ENCODE measurements at places on chromosomes 2 and 18. TPM values are rescaled to one million over a fixed set of nuclear protein-coding genes. Genes with fewer than 3 reads are reported as not detected.

DNA sequence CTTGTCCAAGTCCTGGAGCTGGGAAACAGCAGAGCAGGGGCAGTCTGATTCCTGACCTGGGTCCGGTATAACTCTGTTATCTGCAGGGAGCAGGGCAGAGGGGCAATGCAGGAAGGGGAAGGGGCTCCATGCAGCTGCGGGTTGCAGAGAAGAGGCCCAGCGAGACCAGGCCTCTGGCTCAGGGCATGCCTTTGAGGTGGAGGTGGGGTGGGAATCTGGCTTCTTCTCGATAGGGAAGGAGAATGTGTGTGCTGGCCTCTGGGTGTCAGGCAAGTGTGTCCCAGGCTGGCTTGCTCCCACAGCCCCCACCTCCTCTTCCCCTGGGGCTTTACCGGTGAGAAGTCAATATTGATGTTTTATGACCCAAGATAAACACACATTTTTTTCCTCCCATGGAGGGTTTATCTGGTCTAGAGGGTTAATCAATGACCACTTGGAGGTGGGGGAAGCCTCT, 187.1 kb upstream of the HAAO start:
- peak; percentile 45 for DNase-seq
- H3K27ac ChIP-seq, result no peak overlapping the region
- H3K4me1 ChIP-seq, result peaks cover 15% of the 10 kb centered on the region
- H3K4me3 ChIP-seq, result no peak overlapping the region
- H3K36me3 ChIP-seq, result no peaks in the 10 kb centered on the region

The GALR1 gene
- not detected for total RNA-seq

DNA sequence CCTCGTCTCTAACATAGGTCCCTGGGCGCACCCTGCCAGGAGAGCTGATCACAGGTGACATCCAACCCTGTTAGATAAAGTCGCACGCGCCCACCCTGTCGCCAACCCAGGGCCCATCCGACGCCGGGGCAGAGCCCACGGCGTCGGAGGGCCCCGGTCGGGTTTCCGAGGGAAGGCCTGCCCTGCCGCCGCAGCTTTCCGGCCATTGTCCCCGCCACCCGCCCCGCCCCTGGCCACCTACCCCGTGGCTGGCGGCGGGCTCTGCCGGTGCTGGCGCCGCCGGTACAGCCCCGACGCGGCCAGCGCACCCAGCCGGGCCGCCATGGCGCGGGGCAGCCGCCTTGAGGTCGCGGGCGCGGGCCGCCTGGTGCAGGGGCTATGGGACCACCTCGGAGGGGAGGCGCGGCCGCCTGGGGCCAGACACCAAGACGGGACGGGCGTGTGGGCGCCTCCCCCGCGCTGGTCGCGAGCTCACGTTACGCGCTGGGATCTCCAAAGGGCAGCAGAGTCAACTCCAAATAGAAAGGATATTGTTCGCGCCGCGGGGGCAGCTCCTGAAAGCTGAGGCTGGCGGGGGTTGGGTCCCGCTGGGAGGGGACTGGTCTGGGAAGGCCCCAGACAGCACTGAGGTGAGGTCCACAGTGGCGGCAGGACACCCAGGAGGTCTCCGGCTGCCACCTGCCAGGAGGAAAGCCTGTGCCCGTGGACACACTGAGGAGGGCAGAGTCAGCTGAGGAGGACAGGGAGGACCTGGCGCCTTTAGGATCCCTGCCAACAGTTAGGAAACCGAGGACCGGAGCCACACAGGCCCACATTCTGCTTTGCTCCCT, 11.1 kb downstream of the LIMS2 start:
- no peak overlapping the region for H3K4me3 ChIP-seq
- DNase-seq, result no peak
- H3K27ac ChIP-seq, result no peak overlapping the region
- no peaks in the 10 kb centered on the region for H3K4me1 ChIP-seq
- no peaks in the 10 kb centered on the region for H3K36me3 ChIP-seq

The PPIL3 gene
- total RNA-seq, result 25.9 TPM

The ANKRD29 gene
- 31.0 TPM for total RNA-seq

DNA sequence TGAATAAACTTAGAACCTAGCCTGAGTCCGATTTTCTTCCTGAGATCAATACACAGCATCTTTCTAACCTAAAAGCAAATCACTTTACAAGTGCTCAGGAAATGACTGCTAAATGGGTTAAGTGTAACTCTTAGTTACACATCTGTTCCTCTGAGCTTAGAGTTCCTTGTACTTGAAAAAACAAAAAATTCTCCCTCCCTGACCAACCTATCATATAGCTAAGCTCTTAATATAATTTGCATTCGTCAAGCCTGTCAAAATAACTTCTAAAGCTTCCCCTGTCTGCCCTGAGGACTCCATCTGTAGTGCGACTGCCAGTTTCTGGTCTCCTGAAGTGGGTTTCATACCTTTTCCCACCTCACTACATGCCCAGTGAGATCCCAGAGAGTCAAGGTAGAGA, 190.4 kb downstream of the NCK2 start:
- no peaks in the 10 kb centered on the region for H3K27me3 ChIP-seq
- H3K4me1 ChIP-seq, result no peaks in the 10 kb centered on the region
- DNase-seq, result no peak
- H3K36me3 ChIP-seq, result no peaks in the 10 kb centered on the region

- H3K27me3 ChIP-seq, result no peaks in the 10 kb centered on the region
- no peak overlapping the region for H3K4me3 ChIP-seq
- H3K27ac ChIP-seq, result no peak overlapping the region
- no peaks in the 10 kb centered on the region for H3K36me3 ChIP-seq
- peaks cover 46% of the 10 kb centered on the region for H3K4me1 ChIP-seq
These were observed 199.6 kb upstream of the FBXO11 start for GRCh38 chr2:48105848-48106247.

The STARD7 gene
- 169 TPM for total RNA-seq

DNA sequence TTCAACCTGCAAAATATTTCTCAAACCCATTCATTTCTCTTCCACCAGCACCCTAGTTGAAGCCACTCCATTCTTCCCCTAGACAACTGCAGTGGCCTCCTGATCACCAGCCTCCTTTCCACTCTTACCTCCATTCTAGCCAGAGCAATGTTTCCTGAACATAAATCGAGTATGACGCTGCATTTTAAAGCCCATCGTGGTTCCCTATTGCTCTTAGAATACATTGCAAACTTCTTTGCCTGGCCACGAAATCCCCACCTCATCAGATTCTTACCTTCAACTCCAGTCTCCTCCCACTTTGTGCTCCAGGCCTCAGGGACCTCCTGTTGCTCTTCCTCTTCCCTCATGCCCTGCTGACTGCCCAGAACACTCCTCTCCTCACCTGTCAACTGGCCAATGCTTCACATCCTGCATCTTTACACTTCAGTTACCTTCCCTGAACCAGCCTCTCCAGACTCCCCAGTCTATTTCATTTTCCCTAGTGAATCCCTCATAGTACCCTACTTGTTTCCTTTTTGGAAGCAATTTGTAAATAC, 176.5 kb upstream of the CTAGE1 start:
- no peaks in the 10 kb centered on the region for H3K36me3 ChIP-seq
- H3K27me3 ChIP-seq, result no peaks in the 10 kb centered on the region
- DNase-seq, result no peak
- H3K27ac ChIP-seq, result no peak overlapping the region
- H3K4me1 ChIP-seq, result no peaks in the 10 kb centered on the region

GRCh38 chr2:60958800-60959199, 58.7 kb upstream of the PEX13 start:
- no peaks in the 10 kb centered on the region for H3K36me3 ChIP-seq
- peak overlapping the region; percentile 58 for H3K27ac ChIP-seq
- H3K27me3 ChIP-seq, result no peaks in the 10 kb centered on the region
- peak; percentile 78 for DNase-seq
- H3K4me1 ChIP-seq, result peaks cover 35% of the 10 kb centered on the region
- H3K4me3 ChIP-seq, result no peak overlapping the region

DNA sequence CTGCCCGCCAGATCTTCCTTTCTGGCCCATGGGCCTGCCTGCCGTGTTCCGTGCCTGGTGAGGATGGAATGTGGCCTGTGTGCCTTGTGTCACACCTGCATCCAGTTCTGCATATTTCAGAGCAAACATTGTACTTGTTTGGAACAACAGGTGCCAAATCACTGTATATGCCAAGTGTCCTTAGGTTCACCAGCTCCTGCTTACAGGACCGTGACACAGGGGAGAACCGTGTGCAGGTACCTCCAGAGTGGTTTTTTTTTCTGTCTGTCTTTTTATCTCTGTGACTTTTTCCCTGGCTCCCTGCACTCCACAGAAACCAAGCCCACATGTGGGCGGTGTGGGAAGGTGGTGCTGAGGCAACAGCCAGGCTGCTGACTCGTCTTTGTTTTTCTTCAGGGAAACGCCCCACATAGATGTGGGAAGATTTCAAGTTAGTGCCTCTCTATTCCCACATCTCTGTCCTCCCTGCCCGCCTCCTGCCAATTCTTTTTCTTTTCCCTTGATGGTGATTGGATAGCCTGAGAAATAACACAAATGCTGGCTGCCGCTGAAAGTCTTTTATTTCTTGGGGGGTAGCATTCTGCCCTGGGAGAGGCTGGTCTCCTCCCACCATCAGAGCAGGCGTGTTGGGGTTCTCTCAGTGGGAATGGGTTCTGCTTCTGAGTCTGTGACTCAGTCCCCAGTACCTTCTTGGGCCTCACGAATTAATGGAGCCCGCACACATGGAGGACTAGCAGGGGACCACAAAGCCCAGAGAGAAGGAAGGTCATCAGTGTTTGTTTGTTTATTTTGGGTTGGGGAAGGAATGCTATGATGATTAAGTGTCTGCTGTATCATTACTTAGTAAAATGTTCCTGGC, 21.4 kb downstream of the GRHL1 start:
- DNase-seq, result peak; percentile 41
- H3K4me3 ChIP-seq, result no peak overlapping the region
- peak overlapping the region; percentile 15 for H3K27ac ChIP-seq
- H3K36me3 ChIP-seq, result no peaks in the 10 kb centered on the region

The NT5C1B gene
- not detected for total RNA-seq

The MPP4 gene
- total RNA-seq, result 0.52 TPM

DNA sequence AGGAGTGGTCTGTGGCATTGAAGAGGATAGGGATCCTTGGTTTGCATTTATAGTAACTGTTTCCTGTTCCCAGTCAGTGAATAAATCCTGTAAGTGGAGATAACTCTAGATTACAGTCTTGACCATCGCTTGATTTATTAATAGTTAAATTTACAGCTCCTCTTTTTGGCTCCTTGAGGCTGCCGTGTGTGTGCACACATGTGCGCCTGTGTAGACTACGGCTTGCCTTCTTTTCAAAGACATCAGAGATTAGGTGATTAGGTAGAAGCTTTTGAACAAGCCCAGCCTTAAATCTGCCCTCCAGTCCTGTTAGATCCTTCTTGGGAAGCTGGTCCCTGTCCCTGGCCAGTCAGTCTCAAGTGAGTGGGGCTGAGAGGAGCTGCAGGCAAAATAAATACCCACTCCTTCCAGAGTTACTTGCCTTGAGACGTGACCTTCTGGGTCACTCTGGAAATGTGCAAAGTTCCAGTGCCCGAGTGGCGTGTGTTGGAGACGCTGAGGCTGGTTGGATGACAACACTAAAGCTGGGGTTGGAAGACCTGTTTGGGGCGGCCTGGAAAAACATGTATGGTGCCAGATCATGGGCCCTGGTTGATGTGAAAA, 32.0 kb downstream of the TCF7L1 start:
- no peaks in the 10 kb centered on the region for H3K27me3 ChIP-seq
- H3K27ac ChIP-seq, result no peak overlapping the region
- H3K36me3 ChIP-seq, result no peaks in the 10 kb centered on the region
- DNase-seq, result no peak
- H3K4me1 ChIP-seq, result no peaks in the 10 kb centered on the region

DNA sequence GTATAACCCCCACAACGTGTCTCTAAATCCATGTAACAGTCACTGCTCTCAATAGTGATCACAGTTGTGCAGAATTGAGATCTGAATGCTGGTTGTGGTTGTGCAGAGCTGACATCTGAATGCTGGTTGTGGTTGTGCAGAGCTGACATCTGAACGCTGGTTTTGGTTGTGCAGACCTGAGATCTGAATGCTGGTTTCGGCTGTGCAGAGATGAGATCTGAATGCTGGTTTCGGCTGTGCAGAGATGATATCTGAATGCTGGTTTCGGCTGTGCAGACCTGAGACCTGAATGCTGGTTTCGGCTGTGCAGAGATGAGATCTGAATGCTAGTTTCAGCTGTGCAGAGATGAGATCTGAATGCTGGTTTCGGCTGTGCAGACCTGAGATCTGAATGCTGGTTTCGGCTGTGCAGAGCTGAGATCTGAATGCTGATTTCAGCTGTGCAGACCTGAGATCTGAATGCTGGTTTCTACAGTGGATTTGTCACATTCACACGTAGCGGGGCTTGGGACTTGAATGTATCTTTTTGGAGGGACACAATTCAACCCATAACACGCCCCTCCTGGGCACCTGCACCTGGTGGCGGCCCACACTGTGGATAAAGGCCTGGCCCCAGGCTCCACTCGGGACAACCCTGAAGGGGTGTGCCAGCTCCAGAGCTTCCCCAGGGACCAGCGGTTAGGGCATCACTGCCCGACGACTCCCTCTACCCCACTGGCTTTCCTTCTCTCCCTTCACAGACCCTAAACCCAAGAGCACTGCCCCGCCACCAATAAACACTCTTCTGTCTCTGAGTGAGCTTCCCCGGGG, 51.1 kb upstream of the SLC66A3 start:
- peaks cover 6% of the 10 kb centered on the region for H3K4me1 ChIP-seq
- H3K27ac ChIP-seq, result no peak overlapping the region
- no peak for DNase-seq
- H3K27me3 ChIP-seq, result no peaks in the 10 kb centered on the region

DNA sequence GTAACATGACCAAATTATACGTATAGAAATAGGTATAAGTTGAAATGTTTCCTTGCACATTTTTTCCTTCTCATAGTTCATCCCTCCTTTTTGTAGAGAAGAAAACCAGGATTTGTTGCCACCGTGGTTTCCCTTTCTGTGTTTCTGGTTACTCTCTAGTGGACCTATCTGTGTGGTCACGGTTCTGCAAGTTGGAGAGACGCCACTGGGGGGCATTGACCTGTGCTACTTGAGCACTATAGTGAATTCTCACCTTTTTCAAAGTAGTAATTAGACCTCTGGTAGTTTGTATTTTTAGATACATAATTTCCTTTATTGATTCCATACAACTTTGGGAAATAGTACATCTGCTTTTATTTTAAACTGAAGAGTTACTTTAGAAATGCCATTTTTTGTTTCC, 444.8 kb downstream of the PTPRM start:
- no peak overlapping the region for H3K27ac ChIP-seq
- no peaks in the 10 kb centered on the region for H3K36me3 ChIP-seq
- no peak overlapping the region for H3K4me3 ChIP-seq
- H3K4me1 ChIP-seq, result 0 out of 2 replicates have a peak, but pooled peaks cover 3% of the 10 kb centered on the region
- no peaks in the 10 kb centered on the region for H3K27me3 ChIP-seq
- DNase-seq, result no peak

DNA sequence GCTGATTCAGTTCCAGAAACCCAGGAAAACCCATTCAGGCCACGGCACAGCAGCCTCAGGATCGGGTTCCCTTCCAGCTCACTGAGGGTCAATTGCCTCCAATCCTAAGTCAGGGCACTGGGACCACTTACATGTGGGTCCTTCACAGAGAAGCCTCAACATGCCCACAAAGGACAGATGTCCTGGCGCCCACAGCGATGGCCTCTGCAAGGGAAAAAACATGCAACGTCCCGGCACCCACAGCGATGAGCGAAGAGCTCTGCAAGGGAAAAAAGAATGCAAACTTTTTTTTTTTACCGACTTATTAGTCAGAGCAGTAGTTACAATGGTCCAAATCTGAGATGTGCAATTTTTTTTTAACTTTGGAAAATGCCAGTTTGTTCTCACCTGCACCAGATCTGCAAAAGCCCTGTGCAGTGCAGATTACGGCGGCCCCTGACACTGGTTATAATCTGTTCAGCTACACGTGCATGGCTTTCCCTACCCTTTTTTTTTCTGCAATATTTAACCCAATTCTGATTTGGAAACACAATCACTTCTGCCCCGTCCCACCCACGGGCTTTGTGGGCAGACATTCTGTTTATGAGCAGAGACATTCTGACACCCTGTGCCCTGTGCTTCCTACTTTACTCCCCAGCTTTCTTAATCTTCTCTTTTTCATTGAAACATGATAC, 159.3 kb upstream of the SALL3 start:
- no peak for DNase-seq
- H3K36me3 ChIP-seq, result no peaks in the 10 kb centered on the region
- H3K4me1 ChIP-seq, result no peaks in the 10 kb centered on the region
- H3K27ac ChIP-seq, result no peak overlapping the region
